ENCODE measurements at places on chromosomes 12 and 14.

DNA sequence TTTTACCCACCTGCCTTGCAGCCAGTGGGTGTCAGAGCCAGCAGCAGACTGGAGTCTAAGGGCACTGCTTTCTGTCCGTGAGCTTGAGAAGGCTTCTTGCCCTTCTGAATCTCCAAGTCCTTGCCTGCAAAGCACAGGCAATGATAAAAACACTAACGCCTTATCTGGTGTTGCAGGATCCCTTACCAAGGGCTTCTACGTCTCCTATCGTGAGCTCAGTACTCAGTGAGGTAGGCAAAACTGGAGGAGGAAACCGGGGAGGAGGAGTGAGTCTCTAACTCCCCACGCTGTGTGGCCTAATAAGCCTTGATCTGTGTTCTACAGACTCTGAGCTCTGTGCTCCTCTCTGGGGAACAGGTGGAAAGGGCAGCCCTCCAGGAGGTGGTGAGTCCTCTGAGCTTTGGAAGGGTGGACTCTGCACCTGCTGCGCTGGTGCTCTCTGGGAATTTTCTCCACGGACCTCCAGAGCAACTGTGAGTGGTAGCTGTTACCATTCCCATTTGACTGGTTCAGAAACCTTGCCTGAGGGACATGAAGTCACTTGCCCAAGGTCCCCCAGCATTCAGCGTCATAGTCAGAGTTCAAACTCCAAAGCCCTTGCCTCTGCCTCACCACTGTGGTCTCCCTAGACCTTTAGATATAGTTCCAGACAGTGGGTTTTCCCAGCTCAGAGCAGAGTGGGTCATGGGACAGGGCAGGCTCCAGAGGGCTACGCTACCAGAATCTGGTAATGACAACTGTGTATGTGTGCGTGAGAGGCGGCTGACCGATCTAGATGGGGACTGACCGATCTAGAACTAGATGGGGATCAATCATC lies 7.0 kb upstream of the MARK3 start:
- DNase-seq, result no peak

DNA sequence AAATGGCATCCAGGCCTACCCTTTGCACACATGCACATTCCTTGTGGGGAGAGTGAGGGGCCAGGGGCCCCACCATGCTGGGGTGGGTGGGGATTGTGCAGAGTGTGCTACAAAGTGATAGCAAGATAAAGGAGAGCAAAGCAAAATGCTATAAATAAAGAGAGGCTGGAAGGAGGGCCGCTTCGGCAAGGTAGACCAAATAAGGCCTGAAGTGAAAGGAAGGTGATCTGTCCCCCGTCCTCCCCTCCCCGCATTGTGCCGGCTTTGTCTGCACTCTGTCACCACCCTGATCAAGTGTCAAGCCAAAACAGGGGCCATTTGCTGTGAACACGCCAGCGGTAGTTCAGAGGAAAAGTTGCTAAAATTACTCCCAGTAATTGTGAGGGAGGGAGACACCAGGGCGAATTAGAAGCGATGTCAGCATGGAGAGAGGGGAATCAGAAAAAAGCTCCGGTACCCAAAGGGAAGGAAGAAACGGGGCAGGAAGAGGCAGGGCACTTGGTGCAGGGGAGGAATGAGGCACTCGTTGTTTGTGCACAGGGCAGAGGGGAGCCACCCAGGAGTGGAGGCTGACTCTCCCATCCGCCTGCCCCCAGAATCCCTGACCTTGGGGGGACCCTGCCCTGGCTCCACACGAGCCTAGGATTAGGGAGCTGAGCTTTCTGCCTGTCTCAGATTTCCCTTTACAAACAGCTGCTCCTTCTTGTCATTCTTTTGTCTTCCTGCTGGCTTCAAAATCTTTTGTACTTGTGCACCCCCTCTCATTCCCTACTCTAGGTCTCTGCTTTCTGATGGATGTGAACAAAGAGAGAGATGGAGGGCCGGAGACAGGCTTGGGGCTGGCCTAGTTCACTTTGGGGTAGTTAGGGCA lies 2.9 kb upstream of the MYH7 start:
- DNase-seq, result no peak

DNA sequence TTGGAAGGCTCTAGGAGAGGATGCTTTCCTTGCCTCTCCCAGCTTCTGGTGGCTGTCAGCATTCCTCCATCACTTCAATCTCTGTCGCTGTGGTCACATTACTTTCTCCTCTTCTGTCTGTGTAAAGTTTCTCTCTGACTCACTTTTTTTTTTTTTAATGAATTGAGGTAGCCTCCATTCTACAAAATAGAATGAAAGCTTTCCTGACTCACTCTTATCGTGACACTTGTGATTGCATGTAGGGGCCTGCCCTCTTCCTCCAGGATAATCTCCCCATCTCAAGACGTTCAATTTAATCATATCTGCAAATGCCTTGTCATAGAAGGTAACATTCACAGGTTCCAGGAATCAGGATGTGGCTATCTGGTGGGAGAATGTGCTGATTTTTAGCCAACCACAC lies 153.5 kb upstream of the HMGA2 start:
- no peak for DNase-seq

DNA sequence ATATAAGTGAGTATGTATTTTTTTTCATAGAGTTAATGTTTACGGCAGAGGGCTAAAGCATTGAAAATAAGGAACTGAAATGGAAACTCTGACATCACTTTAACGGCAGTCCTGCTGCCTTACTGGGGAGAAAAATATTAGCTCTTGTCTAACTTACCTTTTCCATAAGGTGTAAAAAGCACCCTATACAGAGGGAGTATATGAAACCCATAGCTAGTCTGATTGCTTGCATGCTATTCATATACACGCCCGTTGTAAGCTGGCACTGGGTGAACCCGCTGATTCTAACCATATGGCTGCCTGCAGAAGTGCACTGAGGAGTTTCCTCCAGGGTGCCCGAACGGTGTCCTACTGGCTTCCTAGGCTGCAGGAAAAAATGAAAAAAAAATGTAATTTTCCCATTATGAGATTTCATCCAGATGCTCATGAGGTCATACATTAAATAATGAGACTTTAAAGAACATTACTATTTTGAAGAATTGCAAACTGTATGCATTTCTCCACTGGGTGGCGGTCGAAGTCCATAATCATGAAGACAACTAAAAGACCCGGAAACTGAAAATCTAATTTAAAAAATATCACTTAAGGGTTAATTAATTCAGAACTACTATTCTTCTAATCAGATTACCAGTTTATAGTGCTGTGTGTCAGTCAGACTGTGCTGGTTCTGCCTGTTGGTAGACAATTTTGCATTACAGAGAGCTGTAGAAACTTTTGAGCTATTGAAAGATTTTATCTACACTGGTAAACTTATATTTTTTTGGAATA lies 144.7 kb downstream of the ALX1 start:
- DNase-seq, result no peak

- no peak for DNase-seq
Observed at GRCh38 chr12:120453977-120454376, 7.7 kb downstream of the GATC start.

DNA sequence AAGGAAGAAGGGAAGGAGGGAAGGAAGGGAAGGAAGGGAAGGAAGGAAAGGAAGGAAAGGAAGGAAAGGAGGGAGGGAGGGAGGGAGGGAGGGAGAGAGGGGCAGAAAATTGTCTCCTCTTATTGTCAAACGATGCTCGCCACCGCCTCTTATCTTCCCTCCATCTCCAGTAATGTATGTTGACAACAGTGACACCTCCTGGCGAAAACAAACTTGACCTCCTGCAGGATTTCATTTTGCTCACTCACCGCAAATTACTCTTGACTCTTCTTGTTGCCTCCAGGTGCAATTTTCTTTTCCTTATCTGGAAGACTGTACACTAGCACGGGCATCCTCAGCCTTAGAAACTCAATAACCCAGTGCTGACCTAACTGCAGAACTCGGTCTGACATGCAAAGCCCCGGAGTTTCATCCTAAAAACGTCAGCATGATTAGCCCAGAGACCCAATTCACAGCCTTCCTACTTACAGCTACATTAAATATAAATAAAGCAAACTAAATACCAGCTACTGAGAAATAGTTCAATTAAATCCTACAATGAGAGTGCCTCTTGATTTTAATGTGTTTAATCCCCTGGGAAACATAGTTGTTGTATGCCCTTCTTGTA lies 512.4 kb upstream of the TMPO start:
- DNase-seq, result peak; percentile 53

DNA sequence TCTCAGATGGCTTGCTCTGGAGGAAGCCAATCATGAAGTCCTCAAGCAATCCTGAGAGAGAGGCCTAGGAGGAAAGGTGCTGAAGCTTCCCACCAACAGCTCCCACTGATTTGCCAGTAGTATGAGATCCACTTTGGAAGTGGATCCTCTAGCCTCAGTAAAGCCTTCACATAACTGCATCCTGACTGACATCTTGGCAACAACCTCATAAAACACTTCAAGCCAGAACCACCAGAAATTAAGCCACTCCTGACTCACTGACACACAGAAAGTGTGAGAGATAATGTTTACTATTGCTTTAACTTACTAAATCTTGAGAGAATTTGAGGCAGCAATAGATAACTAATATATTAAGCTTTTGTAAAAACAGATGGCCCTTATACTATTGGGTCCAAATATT lies 11.7 kb upstream of the TMX1 start:
- DNase-seq, result no peak

GRCh38 chr12:118651487-118651886 lies 275.1 kb downstream of the SUDS3 start:
- no peak for DNase-seq

DNA sequence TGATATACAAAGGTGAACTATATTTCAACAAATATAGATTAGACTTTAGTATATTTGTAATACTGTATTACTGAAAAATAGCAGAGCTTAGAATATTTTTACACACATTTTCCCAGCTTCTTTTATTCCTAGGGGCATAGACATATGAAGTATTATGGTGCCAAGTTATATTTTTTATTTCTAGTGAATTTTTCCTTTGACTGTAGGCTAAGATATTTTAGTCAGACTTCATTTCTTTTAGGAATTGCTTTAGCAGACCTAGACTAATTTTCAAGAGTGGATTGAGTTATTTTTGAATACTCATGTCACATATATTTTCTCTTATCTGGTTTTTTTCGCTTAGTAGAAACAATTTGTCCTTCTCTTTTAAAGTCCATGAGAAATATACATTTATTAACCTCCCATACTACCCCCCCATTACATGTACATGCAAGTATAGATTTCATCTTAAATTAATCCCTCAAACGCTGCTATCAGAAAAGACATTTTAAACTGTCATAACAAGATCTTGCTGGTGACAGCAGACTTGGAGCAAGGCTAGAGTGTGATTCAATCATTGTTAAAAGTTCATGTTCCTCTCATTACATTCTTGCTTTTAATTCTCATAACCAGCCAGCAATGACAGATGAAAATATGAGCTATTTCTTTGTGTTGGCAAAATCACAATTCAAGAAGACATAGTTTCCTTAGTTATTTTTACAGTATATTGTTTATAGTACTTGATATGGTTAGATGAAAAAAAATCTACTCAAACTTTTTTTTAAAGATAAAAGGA lies 456.1 kb downstream of the AEBP2 start:
- DNase-seq, result no peak

- DNase-seq, result no peak
Observed at GRCh38 chr12:117284140-117284539, 77.3 kb downstream of the NOS1 start.

- no peak for DNase-seq
Observed at GRCh38 chr14:96055065-96055752, 16.0 kb downstream of the C14orf132 start.

GRCh38 chr12:114673169-114673833 lies 10.7 kb downstream of the TBX3 start:
- no peak for DNase-seq

GRCh38 chr12:31597066-31597465 lies 6.1 kb upstream of the DENND5B start:
- no peak for DNase-seq

DNA sequence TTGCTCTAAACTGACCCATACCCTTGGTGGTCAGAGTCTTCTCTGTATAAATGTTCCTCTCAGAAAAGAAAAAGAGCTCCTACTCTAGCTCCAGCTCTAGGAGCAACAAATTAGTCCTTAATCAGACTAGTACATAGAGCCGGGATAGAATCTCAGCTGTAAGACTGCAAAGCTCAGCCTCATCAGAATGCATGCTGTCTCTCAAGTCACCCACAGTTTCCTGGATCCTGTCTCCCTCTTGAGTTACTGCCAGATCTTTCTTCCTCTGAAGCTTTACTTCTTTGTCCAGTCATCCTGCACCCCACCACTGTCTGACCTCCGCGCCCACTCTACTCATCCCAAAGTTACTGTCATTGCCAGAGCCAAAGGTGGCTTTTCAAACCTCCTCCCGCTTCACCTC lies 139.3 kb upstream of the PRMT8 start:
- no peak for DNase-seq

DNA sequence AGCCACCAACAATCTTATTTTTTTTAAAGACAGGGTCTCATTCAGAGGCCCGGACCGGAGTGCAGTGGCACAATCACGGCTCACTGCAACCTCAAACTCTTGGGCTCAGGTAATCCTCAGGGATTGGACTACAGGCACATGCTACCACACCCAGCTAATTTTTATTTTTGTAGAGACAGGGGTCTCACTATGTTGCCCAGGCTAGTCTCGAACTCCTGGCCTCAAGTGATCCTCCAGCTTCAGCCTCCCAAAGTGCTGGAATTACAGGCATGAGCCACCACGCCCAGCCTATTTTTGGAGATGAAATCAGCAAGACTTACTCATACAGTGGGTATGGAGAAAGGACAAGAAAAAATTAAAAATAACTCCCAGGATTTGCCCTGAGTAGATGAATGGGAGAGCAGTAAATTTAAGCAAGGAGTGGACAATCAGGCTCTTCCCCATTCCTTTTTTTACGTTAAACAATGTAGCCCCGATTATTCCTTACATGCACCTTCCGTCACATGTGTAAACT lies 13.2 kb downstream of the FMNL3 start:
- no peak for DNase-seq

DNA sequence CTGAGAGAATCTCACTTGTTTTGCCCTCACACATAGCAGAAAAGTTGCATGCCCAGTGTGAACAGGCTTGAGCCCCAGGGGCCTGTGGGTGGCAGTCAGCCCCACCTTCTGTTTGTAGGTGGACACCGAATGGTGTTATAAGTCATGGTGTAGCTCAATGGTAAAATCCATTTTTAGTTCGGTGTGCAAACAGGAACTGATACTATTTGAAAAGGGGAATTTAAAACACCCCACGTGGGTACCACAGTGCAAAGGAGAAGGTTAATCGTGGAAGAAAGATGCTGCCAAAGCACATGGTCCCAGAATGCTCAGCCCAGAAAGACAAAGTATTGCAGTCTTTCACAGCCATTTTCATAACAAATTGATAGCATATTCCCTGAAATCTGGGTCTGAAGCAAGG lies 71.8 kb upstream of the GZMB start:
- DNase-seq, result no peak

DNA sequence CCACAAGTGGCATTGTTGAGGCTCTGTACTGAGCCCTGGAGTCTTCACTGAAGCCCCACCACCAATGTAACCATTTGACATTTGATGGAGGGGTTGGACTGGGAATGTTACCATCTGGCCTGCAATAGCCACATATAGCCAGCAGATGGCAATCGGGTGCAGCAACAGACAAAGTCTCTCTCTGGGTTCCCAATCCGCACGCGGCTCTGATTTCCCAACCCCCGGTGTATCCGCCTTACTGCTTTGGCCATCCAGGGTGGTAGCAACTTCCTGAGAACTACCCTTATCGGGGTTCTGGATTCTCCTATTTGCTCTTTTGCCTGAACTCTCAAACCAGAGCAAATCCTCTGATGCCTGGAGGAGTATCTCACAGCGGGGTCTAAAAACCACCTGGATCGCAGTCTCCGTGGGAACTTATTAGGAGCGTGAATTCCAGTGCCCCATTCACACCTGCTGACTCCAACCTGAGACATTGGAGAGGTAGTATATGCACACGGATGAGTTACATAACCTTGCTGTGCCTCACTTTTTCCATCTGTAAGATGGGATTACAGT lies 14.2 kb downstream of the VRTN start:
- DNase-seq, result no peak

Data from NCI-H2081 treated with DMSO at 0.1 percent for 48 hours (cell line).